Activated T-cell treated with anti-CD3 and anti-CD28 coated beads, Interleukin-2, amount 50 U/mL, for 4 hours (primary cell): ENCODE measurements at places on chromosomes 5 and 9. TPM values are rescaled to one million over a fixed set of nuclear protein-coding genes. Genes with fewer than 3 reads are reported as not detected.

DNA sequence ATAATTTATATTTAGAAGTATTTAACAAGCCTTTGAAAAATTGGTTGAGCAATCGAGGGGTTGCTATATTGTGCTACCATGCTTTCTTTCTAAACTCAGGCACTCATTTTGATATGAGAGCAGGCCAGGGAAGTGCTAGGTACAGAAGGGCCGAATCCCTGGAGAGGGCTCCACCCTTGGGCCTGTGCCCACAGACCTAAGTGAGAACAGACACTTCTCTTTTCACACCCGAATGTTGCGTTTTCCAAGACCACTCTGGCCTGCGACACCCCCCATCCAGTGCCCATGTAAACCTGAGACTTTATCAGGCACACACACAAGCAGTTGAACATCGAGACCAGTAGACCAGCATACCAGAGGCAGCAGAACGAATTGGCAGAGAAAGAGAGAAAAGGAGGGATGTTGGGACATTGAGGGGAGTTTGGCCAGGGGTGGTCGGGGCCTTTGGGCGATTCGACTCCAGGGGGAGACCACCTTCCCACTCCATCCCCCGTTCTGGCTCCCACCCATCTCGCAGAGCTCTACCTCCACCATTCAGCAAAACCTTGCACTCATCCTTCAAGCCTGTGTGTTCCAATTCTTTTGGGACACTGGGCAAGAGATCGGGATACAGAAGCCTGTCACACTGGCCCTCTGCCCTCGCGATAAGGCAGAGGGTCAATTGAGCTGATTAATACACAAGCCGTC lies 134.8 kb downstream of the FBXO4 start:
- no peak for DNase-seq

Gene TEX48
- 0.42 TPM for total RNA-seq

Gene PTGES
- not detected for total RNA-seq

Gene PCDHB12
- not detected for total RNA-seq

Gene FAM114A2
- total RNA-seq: 24.3 TPM

DNA sequence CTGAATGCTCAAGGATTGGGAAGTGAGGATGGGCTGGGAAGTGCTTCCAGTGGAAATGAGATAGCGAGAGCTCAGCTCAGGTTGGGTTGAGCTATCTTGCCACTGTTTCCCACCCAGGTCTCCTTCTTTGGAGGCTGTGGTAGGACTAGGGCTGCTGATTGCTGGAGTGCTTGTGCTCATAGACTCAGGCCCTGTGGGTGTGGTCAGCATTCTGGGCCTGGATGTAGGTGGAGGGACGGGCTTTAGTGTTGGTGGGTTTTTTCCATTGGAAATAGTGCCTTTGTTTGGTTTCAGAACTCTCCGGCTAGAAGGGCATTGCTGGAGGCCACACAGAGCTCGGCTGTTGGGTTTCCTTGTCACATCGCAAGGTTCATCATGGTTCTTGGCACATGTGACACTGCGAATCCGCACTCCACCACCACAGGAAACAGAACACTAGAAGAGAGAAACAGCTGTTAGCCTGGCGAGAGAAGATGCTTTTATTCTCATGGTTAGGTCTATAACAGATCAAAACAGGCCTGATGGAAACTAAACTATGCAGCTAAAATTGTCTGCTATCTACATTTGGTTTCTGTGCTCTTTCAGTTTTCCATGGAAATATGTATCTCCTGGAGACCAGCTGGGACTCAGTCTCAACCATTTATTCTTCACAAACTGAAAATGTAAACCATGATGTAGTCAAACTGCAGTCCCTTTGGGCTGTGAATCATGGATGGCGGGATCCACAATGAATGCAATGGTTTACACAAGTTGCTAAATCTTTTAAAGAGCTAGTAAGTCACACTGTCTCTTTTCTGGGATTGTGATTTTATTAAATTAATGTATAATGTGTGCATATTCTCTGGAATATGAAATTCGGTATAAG lies 136.2 kb downstream of the TARS1 start:
- DNase-seq: no peak

Gene P4HA2
- total RNA-seq: 3.5 TPM

Gene EPB41L4A
- total RNA-seq: 0.16 TPM

GRCh38 chr5:172939611-172940267 lies 19.5 kb upstream of the RPL26L1 start:
- DNase-seq: no peak

DNA sequence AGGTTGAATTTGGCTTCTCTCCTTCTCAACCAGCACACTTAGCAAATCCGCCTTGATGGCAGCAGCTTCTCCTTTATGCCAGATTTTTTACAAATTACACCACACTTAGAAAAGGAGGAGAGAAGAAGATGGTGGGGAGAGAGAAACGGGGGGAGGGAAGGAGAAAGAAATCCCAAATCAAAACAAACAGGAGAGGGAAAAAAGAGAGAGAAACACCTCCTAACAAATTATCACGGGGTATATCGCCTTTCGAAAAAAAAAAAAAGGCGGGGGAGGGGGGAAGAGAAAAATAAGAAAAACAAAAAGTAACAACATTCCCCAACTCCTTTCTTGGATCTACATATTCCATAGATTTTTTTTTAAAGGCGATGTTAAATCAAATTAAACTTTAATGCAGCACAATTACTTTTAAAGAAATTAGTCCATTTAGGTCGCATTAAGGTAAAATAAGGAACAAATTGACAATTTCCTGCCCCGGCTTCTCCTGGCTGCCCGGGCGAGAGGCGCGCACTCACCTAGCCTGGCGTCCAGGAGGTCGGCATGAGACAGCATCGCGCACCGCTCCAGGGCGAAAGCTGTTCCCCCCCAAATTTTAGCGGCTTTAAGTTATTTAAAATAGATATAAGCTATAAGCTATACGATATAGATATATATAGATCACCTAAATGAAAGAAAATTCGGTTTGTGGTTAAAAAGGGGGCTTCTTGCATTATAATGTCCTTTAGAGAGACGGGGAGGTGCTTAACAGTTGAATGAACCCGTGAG lies at the start of gene OTP:
Gene OTP, minus strand, starts transcription at position 716 of the 765 bp plus-strand sequence. Its CDS starts 164 bp downstream, at position 552.
- no peak for DNase-seq

Gene BTNL3
- not detected for total RNA-seq

- no peak for DNase-seq
Measured at GRCh38 chr5:87754009-87754757, 341.5 kb upstream of the CCNH start.

DNA sequence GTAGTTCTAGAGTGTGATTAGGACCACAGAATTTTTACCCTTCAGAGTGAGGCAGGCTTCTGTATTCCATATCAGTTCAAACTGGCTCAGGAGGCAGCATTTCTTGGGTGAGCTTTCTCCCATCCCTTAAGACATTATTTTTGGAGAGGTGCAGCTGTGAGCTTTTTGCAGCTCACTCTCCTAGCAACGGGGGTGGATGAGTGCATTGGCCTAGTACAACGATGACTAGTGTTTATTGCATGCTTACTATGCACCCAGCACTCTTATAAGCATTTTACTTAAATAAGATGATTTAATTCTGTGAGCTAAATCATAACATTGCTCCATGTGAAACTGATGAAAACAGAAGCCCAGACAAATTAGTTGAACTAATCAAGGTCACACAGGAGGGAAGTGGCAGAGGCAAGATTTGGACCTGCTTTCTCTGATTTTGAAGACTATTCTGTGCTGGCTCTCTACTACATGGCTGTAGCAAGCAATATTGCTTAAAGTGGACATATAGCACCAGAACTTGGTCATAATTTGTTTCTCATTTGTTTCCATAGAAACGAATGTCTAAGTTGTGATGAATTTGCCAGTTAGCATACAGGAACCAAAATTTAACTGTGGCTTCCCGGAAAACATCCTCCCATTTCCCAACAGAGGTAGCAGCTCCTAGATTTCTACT lies 372.1 kb upstream of the RIOK2 start:
- no peak for DNase-seq

DNA sequence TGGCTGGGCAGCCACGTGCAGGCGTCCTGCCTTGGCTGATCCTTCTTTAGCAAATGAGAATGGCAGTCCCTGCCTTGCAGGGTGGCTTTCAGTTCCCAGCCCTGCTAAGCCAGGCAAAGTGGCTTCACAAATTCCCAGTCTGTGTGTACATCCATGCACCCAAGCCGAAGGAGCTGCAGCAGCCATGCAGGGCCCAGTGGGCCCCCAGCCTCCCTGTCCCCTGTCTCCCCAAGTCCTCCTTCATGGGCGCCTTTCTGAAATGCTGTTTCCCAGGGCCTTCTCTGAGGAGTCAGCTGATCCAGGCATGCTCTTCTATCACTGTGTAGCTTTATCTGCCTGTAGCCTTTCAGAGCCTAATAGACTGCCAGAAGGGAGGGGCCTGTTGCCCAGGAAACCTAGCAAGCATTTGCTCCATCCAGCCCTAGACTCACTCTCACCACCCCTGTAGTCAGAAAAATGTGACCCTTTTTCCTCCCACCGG lies 47.4 kb upstream of the SHC3 start:
- no peak for DNase-seq

GRCh38 chr5:71907608-71908145 lies 188.6 kb downstream of the CARTPT start:
- DNase-seq: no peak

GRCh38 chr9:77469515-77470231 lies 178.4 kb downstream of the GNA14 start:
- DNase-seq: no peak

Gene MYOZ3
- 0.86 TPM for total RNA-seq

DNA sequence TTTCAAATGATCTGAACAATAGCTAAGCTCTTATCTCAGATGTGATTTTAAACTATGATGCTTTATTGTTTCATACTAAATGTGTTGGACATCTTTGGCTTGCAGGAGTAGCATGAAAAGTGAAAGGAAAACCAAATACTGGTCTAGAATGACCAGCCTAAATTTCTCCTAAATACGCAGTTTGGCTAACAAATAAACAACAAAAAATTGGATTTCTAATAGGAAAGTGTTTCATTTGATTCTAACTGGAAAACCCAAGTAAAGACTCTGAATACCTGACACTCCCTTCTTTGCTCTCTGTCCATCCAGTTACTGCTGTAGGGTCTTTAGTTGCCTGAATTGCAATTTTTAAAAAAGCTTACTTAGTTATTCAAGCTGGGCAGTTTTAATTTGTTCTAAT lies 111.7 kb upstream of the ACOT12 start:
- no peak for DNase-seq

- DNase-seq: no peak
Measured at GRCh38 chr5:140672455-140673186, 755 bp downstream of the DND1 start.

DNA sequence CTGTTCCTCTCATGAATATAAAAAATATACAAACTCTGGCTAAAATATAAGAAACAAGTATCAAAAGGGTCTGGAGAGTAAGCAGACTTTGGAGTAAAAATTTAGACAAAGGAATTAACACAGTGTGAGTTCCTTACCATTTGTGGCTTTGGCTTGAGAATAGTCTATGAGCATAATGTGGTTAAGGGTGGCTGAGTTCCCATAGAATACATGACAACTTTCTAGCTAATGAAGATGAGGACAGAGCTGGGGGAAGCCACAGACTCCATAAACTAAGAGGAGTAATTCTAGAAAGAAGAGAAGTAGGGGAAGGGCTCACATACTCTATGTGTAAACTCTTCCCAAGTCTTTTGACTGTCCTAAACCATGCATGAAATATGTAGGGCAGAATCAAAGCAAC lies 79.4 kb downstream of the CAAP1 start:
- DNase-seq: no peak

DNA sequence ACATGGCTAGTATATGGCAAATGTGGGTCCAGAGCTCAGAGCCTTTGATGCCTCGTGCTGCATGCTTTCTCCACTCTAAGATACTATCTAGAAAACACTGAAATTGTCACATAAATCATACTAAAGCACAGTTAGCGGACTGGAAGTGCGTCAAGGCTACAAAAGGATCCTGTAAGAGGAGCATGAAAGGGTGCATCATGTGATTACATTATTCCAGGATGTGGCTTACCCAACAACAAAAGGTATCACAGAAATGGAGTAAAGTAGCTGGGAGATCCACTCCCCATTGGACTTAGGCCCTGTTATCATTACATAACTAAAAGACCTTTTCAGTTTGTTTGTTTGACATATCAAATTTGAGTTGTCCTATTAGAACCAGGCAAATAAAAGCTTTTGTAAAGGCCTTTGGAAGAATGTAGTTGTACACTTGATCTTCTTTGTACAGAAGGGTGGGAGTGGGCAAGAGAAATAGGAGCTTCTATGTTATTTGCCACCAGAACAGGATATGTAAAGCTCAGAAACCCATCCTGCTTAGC lies 6.9 kb downstream of the SLC31A1 start:
- DNase-seq: no peak

GRCh38 chr9:13100914-13101572 lies 178.4 kb downstream of the MPDZ start:
- DNase-seq: no peak

DNA sequence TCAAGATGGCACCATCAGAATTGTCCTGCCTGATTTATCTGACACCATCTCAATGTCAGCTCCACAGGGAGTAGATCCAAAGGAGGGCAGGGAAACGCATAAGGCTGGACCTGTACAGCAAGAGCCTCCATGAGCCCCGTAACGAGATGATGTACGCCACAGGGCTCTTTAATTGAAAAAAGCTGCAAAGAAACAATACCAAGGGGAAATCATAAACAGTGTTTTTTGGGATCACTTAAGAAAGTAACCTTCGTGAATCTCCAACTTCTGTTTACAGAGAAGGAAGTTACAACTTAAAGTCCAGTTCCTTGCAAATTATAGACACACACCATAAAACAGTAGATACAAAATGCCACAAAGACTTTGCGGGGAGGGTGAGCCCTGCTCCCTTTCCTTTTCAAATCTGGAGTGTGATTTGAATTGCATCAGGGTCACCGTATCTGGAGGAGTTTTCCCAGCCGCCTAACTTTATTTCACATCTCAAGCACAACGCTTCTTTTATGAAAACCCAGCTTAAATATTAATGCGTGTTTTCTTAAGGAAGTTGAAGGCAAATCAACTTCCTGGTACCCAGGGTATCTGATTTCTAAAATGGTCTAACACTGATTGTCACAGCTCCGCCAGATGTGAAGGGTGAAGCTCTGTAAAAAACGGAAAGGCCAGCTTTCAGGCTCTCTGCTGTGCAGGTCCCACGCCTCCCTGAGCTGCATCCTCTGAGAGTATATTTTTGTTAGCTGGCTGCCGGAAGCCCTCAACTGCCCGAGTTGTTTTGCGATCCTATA lies 88.9 kb downstream of the EBF1 start:
- no peak for DNase-seq

Gene KYAT1
- 5.6 TPM for total RNA-seq

Gene CDX1
- total RNA-seq: 0.13 TPM

GRCh38 chr5:132473019-132473531 lies 17.5 kb downstream of the IRF1 start:
- peak; percentile 53 for DNase-seq
